ENCODE measurements at places on chromosomes 4 and X.
A peak's percentile ranks its signal among the peaks of the same experiment; 100 is the strongest.

DNA sequence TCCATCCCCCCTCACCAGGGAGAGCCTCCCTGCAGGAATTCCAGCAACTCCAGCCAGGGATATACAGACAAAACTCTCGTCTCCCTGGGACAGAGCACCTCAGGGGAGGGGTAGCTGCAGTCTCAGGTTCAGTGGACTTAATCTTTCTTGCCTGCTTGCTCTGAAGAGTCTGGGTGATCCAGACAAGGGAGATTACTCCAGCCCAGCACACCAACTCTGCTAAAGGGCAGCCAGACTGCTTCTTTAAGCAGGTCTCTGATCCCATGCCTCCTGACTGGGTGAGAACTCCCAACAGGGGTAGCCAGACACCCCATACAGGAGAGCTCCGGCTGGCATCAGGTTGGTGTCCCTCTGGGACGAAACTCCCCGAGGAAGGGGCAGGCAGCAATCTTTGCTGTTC is 888.7 kb downstream of the RAB28 start:
- DNase-seq: no peak

DNA sequence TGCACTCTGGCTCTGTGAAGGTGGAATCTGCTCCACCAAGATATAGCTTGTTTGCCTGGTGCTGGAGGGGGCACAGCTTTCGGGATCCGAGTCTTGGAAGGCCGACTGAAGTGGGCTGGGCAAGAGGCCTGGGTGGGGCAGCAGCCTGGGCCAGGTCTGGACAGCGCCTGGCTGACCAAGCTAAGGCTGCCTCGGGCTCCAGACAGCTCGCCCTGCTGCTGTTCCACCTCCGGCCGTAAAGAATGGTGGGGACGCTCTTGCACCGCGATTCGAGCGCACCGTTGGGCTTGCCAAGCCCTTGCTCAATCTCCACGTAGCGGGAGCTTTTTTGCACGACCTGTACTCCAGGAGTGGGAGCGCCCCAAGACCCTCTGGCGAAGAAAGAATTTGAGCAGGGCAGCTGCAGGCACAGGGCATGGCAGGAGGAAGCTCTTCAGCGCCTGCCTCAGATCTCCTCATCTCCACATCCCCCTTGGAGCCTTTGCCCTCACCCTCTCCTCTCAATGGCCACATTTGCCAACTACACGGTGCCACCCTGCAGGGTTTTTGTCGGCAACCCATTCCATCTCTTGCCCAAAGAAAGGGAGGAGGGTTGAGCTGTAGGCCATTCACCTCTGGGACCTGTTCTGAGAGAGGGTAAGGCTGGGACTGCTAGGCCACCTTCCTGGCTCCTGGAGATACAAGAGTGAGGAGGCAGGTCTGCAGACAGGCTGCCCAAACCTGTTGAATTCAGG is 18.9 kb downstream of the CNGA2 start:
- DNase-seq: peak; percentile 2

DNA sequence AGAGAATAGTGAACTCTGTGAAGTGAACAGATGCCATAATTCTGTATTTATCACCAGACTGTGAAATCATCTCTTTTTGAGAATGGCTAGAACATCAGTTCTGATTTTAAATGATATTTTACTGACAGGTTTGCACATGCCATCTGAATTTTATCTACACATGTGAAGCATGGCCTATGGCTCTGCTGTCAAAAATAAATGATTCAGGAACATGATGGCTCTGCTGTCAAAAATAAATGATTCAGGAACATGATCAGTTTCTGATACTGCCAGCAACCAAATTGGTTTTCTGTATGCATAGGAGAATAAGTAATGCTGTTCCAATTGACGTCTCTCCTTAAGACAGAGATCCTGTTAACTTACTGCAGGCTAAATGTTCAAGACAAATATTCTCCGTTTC is 70.6 kb upstream of the TLL1 start:
- no peak for DNase-seq

DNA sequence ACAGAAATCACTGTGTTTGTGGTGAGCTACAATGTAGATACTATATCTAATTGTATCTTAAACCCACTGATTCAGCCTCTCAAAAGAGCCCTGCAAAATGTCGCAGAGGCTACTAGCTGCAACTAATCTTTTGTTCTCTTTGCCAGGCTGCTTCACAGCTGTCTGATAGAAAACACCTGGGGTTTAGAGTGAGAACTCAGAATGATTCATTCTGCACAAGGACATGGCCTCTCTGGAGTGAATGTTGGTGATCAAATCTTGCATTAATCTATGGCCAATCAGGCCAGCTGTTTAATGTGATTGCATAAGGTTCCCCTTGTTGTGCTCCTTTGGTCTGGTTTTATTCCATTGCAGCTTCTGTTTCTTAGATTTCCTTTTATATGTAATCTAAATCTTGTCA is 100.3 kb downstream of the EMCN start:
- DNase-seq: peak; percentile 34

DNA sequence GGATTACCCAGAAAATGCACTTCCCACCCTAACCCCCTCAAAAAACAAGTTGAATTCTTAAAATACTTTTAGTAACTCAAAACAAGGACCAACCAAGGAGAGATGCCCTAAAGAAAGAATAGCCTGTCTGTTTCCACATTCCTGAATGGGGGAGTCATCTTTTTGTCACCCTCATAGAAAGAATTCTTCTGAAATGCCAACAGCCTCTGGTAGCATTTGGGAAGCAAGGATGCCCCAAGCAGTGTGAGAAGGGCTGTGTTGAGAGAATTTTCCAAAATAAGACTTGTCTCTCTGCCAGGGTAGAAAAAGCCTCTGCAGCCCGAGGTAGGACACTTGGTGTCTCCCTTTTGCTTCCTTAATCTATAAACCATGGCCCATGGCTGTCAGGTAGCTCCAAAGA is 173.1 kb upstream of the VCX3A start:
- DNase-seq: no peak

GRCh38 chrX:154827194-154828015 is 7.1 kb downstream of the SMIM9 start:
- no peak for DNase-seq

DNA sequence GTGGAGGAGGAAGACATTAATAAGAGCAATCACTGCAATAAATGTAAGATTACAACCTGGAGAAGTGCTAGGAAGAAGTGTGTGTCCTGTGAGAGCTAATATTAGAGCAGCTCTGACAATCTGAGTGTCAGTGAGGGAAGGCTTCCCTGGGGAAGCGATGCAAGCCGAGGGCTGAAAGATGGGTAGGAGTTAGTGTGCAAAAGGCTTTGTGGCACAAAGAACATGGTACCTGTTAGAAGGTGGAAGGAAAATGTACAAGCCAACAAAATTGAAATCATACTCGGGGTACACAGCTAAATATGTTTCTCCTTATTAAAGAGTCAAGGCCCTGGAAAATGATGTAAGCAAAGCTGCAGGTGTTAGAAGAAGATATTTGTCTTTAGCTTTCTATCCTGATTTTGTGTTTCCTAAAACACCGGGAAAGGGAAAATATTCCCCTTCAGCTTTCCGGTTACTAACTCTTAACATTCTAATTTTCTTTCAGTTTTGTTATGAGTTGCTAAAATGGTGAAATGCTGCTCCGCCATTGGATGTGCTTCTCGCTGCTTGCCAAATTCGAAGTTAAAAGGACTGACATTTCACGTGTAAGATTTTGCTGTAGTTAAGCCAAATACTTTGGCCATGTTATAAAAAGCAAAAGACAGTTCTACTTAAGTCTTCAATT is 808 bp downstream of the THAP6 start:
- no peak for DNase-seq

DNA sequence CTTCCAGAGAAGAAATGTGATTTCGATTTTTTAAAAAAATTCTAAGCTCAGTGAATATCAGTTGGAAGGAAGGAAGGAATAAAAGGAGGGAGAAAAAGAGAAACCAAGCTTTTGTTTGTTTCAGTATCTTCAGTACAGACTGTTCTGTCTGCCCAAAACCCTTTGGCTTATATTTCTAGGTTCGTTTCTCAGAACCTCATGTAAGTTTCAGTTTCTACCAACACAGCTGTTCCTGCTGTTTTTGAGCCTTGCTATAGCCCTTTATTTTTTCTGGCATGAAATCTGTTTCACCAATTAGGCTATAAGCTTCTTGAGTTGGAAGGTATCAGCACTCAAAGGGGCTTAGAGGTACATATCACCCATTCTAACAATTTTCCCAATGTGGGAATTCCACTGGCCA is 157.9 kb downstream of the GBA3 start:
- DNase-seq: no peak

GRCh38 chr4:162323919-162324318 is 160.1 kb upstream of the FSTL5 start:
- DNase-seq: no peak

DNA sequence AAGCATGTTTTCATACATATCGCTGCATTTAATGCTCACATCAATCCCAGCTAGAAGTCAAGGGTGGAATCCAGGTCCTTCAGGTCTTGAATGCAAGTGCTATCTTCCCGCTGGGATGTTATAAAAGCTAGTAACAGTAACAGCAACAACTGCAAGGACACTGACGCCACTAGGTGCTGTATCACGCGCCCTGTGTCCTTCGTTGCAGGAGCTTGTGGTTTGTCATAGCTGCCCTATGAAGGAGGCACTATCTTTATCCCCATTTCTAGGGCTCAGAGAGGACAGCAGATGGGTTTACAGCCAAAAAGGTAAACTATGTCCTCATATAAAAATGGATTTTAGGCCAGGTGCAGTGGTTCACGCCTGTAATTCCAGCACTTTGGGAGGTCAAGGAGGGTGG is 202.9 kb downstream of the NSUN7 start:
- no peak for DNase-seq

GRCh38 chr4:55725057-55725456 is 89.0 kb upstream of the NMU start:
- DNase-seq: no peak

- DNase-seq: no peak
These were observed 96.4 kb upstream of the IQCM start for GRCh38 chr4:149912000-149912399.
